Fibroblast of lung (primary cell): ENCODE measurements at places on chromosomes 3 and 15. TPM values are rescaled to one million over a fixed set of nuclear protein-coding genes. Genes with fewer than 3 reads are reported as not detected.

DNA sequence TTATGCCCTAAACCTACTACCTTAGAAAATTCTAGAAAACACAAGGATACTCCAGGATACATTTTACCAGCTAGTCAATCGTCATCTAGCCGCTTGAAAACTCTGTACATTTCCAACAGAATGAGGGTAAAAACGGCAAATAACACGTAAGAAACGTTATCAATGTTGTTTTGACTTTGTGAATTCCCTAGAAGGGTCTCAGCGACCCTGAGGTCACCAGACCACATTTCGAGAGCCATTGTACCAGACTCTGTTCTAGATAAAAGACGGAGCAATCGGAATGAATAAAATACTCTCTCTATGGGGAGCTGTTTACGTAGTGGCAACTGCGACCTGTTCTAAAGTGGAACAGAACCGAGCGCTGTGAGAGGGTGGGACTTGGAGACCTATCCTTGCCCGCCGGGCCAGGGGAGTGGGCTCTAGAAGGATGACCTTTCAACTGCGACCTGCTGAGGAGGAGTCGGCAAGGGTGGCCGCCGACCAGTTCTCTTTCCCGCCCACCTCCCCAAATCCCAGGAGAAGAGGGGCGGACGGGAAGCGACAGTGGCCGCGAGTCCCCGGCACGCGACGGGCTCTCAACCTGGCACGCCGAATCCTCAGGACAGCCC lies 778 bp upstream of the AP4E1 start:
- no peaks in the 10 kb centered on the region for H3K27me3 ChIP-seq
- peak overlapping the region; percentile 87 for H3K27ac ChIP-seq
- no peaks in the 10 kb centered on the region for H3K36me3 ChIP-seq
- DNase-seq = no peak

NR2E3 gene
- 0.05 and 0.08 TPM in 2 replicates for polyA plus RNA-seq

TERC gene
- 0.25 and 0.39 TPM in 2 replicates for polyA plus RNA-seq

- H3K4me3 ChIP-seq = no peak overlapping the region
- H3K27me3 ChIP-seq = no peaks in the 10 kb centered on the region
- no peaks in the 10 kb centered on the region for H3K4me1 ChIP-seq
- DNase-seq = no peak
These were observed 79.6 kb downstream of the SUMF1 start for GRCh38 chr3:4387210-4388204.

A4GNT gene
- not detected in 2 replicates for polyA plus RNA-seq

DNA sequence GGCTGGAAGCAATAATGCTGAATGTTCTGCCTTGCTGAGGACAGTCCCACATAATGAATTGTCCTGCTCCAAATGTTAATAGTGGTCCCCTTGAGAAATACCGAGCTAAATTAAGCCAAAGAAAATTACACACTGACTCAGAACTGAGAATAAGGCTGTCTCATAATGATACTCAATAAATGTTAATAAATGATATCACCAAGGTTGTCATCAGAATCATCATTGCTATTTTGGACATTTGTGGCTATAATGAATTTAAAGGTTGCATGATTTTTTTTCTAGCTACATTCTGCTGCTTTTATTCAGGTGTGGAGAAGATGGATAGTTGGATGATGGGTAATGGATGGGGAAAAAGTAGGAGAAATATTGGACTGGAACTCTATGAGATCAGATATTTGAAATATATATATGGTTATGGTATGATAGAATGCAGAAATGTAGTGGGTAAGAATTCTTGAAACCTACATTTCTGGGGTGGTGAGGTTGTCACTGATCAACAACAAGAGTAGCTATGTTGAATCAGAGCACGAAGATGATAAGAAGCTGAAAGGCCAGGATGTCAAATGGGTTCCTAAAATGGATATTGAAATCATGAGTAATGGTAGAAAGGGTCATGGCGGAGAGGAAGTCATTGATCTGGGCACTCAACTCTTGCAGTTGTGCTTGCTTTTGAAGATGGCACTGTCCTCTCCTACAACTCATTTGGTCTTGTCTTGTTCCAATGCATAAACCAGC lies 12.8 kb downstream of the CHST2 start:
- H3K27me3 ChIP-seq = no peaks in the 10 kb centered on the region
- H3K4me3 ChIP-seq = no peak overlapping the region
- peaks cover 8% of the 10 kb centered on the region for H3K4me1 ChIP-seq
- no peak overlapping the region for H3K27ac ChIP-seq
- H3K36me3 ChIP-seq = no peaks in the 10 kb centered on the region

DNA sequence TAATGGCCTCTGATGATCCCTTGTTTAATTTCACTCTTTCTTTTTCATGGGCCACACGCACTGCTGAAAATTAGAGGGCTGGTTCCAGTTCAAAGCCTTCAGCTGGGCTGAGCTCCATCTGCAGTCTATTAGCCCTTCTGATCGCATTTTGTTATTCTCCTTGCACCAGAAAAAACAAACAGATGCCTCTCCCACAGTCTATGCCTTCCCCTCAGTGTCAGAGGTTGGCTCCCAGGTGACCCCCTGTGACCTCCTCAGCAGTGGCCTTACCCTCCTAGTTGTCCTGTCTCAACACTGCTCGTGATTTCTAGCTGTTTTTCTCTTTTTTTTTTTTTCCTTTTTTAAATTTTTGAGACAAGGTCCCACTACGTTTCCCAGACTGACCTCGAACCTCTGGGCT lies 77.1 kb upstream of the PRTG start:
- no peak overlapping the region for H3K4me3 ChIP-seq
- H3K27ac ChIP-seq = no peak overlapping the region
- no peaks in the 10 kb centered on the region for H3K36me3 ChIP-seq
- DNase-seq = no peak
